Stimulated activated CD4-positive, alpha-beta T cell treated with anti-CD3 and anti-CD28 coated beads, Interleukin-1b, Interleukin-23, amount 100 ng/mL, for 1 hour (primary cell): ENCODE measurements at places on chromosomes 11 and 22.

DNA sequence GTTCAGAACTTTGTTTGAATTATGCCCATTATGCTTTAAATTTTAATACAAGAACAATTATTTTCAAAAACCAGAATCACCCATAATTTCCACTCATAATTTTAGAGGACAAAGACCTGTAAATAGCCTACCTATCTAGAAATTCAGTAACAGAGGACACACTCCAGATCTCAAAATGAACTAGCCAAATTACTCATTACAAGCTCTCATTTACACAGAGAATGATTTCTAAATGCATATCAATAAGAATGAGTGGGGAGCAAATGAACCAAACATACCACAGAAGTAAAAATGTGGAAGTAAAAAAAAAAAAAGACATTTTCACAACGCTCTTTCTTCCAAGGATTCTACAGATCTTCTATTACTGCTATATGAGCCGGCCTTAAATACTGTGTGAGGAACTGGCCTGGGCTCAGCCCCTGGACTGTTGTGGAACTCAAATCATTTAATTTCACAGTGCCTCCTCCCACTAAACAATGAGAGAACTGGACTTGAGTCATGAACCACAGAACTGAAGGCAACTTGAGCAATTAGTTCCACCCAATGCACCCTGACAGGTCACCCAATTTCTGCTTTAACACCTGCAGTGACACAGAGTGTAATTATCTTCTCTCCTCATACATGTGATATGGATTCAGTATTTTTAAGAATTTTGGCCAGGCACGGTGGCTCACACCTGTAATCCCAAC, 8.0 kb downstream of the MRTFA start:
- no peak for DNase-seq

- peak; percentile 61 for DNase-seq
Observed at GRCh38 chr22:46122511-46122971, 27.8 kb upstream of the PPARA start.

DNA sequence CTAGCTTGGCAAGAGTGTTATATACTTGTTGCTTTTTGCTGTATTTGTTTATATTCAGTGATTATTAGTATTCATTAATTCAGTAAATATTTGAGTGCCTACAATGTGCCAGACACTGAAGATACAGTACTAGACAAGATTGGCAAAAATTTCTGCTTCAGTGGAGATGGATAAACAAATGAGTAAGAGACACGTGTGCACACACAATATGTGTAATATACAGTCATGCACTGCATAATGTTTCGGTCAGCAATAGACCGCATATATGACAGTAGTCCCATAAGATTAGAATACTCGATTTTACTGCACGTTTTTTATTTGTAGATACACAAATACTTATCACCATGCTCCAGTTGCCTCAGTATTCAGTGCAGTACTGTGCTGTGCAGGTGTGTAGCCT, 104.9 kb upstream of the GAL start:
- no peak for DNase-seq

DNA sequence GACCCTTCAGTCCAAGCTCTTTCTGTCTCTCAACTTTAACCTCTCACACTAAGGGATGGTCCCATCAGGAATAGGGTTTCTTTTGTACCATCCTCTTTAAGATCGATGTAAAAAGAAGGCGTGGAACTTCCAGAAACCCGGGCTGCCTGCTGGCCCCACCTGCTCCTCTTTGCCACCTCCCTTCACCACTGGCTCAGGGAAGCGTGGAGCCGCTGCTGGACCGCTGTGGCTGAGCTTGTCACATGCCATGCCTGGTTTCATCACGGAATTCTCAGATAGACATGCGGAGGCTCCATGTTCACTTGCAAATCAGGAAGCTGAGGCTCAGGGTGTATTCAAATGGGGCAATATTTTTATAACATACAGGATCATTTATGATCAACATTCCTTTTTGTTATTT, 399.7 kb downstream of the BRD1 start:
- DNase-seq = no peak

- no peak for DNase-seq
Observed at GRCh38 chr22:39414886-39415285, 15.3 kb downstream of the TAB1 start.
